ENCODE measurements at places on chromosomes 7 and 10.

- no peak for DNase-seq
These were observed 21.0 kb upstream of the EIF5AL1 start for GRCh38 chr10:79491143-79491835.

DNA sequence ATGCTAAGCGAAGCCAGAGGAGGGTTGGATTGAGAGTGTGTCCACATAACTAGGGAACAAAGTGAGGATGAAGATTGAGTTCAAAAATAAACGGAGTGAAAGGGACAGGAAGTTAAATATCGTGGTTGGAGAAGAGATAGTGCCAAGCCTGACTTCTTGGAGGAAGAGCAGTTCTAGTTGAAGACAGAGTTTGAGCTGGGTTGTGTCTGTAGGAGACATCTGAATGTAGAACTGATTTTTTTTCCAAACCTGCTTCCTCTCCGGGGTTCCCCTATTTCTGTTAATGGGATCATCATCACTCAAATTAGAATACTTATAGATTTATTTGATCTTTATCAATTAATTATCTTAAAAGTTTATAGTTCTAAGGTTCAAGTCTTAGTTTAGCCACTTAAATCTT is 35.6 kb downstream of the SP4 start:
- no peak for DNase-seq

- no peak for DNase-seq
These were observed 5.8 kb downstream of the NUDCD3 start for GRCh38 chr7:44484482-44485313.

DNA sequence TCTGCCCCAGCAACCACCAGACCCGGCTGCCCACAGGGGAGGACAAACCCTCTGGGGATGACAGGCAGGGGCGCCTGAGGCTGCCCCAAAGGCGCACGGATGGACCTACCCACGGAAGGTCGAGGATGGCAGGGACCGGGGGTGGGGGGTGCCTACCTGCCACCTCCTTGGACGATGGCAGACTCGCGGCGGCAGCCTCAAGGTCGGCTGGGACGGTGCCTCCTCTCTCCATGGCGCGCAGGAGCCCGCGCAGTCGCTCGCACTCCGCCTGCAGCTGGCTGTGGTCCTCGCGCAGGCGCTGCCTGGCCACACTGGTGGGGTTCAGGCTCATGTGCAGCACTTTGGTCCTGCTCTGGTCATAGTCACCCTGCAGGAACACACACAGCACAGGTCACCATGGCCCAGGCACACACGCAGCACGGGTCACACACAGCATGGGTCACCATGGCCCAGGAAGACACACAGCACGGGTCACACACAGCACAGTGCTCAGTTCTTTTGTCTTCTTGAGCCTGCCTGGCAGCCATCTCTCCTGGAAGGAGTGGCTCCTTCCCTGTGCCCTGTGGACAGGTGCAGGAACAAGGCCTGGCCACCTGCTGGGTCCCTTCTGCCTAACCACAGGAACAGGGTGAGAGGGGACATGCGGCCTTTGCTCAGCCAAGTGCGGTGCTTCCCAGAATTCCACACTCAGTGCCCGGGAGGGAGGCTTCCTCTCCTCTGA is 266.6 kb downstream of the ELFN1 start:
- no peak for DNase-seq

DNA sequence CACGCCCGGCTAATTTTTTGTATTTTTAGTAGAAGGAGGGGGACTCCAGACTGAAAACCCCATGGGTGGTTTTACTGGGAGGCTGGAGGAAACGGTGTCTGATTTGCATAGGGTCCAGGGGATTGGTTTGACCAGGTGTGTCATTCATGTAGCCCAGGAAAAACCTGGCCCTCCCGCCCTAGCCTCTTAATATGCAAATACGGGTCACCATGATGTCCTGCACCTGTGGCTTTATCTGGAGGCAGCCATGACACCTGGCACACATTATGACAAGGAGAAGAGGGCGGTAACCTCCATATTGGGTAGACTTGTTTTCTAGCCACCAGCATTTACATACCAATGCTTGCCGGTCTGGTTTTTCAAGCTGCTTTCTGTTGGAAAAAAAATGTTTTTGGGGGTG is 68.0 kb downstream of the TRIL start:
- DNase-seq, result no peak

GRCh38 chr7:134514663-134515062 is 12.7 kb upstream of the AKR1B10 start:
- peak; percentile 87 for DNase-seq

- DNase-seq, result no peak
These were observed 40.5 kb upstream of the CDK6 start for GRCh38 chr7:92876836-92877235.
